Activated T-helper 1 cell treated with anti-CD3 and anti-CD28 coated beads, Interleukin-2, amount 50 U/mL, for 16 hours (primary cell): ENCODE measurements at places on chromosomes 11 and 22.

DNA sequence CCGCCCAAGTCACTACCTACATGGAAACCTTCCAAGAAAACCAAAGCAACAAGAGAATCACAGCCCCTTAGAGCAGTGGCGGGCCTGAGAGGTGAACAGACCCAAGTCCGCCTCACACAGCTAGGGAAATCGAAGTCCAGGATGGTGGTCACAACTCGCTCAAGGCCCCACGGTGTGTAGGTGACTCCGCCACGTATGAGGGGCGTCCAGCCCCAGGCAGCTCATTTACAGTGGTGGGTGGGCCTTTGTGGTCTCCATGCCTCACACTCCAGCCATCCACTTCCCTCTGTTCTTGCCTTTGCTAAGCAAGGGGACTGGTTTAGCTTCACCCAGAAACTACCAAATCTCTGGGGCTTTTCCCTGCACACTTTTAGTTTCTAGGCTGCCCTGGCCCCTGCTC is 9.7 kb upstream of the TCF20 start:
- no peak for DNase-seq

- no peak for DNase-seq
Observed at GRCh38 chr11:94740083-94741021, 27.8 kb upstream of the AMOTL1 start.

DNA sequence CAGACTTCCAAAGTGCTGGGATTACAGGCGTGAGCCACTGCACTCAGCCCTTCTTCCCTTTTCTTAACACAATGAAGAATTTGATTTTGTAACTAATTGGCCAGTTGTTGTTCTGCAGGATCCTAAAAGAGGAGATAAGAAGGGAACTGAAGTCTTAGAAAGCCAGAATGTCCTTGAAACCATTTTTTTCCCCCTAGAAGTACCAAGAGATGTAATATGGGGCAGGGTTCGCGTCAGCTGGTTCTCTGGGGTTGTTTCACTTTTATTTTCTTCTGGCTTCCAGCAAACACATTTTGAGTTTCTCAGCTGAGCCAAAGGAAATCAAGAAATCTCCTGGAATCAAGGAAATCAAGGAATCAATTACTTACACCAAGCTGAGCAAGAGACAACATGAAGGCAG is 7.6 kb upstream of the NUCB2 start:
- no peak for DNase-seq

DNA sequence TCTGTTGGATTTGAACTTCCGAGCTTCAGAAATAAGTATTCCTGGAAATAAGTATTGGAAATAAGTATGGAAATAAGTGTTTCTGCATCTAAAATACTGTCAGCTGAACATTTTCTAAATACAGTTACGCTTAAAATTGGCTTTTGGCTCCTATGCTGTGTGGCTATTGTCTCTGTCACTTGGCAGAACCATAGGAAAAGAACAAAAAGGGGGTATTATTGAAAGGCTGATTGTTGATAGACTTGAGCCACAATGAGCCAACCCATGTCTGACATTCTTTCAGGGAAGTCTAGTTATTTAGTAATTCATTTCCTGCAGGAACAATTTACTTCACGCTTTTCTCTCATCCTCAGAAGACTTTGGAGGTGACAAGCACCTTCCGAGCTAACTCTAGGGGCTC is 32.5 kb upstream of the LARGE1 start:
- DNase-seq: no peak

- no peak for DNase-seq
Observed at GRCh38 chr11:45926001-45926401, 3.5 kb downstream of the LARGE2 start.

DNA sequence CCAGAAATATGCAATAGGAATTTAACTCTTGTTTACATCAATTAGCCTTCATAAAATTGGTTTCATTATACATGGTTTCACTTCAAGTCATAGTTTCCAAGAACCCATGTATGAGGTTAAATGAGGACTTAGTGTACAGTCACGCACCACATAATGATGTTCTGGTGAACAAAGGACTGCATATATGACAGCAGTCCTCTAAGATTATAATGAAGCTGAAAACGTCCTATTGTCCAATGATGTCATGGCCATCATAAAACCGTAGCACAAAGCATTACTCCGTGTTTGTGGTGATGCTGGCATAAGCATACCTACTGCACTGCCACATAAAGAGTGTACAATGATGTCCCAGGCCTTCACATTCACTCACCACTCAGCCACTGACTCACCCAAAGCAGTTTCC is 31.1 kb downstream of the SMCO4 start:
- no peak for DNase-seq

DNA sequence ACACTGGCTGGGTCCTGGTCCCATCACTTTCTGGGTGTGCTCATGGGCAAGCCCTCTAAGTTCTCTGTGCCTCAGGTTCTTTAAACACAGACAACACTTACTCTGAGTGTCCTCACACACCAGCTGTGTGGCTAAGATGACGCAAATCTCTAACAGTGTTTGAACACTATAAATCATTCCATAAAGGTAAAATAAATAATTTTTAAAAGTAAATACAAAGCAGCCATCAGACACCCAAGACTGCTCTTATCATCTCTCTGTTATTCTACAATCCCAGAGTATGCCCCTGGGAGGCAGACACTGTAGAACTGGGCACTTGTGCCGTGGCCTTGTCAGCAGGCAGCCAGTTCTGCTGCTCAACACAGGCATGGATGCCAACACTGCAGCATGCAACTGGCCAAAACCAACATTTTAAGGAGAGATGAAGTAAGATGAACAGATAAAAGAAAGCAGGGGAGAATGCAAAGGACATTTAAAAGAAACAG is 56.8 kb downstream of the RPL27A start:
- no peak for DNase-seq

GRCh38 chr11:92698742-92699141 is 270.7 kb upstream of the MTNR1B start:
- DNase-seq: no peak

- DNase-seq: no peak
Observed at GRCh38 chr22:44402196-44403111, 89.7 kb upstream of the SHISAL1 start.

- no peak for DNase-seq
Observed at GRCh38 chr22:26168939-26169314, 335 bp upstream of the SEZ6L start.

DNA sequence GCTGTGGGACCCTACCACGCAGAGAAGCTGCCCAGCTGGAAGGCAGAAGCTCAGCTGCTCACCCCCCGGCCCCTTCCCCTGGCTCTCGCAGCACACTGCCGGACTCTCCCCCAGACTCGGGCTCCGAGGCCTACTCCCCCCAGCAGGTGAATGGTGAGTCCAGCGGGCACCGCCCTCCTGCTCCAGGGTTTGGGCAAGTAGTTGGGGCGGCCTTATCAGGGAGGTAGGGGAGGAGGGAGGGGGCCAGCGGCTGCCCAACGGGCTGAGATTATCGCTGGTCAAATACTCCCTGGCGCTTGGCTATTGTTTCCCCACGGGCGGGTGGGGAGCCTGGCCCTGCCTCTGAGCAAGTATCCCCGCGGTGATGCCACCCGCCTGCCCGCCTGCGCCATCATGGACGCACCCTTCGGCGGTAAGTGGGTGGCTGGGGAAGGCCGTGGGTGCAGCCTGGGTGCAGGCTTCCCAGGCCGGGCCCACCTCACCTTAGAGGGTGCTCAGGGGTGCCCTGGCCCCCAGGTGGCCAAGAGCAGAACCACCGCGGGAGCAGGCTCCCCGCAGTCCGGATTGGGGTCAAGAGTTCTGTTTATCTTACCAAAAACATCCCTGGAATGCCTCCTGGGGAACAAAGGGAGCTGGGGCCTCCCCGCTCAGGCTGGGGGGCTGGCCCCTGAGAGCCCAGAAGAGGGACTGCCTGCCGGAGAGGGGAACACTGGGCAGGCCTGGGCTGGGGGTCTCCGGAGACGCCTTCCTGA is 16.9 kb downstream of the MYRF start:
- DNase-seq: no peak

DNA sequence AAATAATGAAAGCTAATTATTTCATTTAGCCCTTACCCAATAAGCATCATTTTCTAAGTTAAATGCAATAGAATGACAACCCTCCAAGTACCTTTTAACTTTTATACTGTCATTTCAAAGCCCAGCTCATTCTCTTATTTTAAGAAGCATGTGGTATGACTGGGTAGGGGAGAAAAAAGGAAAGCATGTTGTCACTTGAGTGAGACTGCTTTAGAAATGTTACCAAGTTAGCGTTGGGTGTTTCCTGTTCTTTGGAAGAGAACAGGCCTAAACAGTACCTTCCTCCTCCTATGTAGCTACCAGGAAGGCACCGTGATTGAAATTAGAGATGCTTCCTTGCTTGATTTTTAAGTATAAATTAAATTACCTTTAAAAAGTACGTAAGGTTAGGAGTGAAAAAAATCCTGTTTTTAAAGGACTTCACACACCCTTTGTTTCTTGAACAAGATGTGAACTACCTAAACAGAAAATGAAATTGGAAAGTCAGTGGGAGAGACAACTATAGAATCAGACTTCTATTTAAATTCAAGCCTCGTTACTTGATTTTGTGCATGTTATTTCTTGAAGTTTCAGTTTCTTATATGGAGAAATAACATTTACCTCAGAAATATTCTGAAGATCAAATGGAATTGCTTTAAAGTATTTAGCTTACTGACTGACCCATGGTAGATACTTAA is 741 bp upstream of the CNTF start:
- no peak for DNase-seq

DNA sequence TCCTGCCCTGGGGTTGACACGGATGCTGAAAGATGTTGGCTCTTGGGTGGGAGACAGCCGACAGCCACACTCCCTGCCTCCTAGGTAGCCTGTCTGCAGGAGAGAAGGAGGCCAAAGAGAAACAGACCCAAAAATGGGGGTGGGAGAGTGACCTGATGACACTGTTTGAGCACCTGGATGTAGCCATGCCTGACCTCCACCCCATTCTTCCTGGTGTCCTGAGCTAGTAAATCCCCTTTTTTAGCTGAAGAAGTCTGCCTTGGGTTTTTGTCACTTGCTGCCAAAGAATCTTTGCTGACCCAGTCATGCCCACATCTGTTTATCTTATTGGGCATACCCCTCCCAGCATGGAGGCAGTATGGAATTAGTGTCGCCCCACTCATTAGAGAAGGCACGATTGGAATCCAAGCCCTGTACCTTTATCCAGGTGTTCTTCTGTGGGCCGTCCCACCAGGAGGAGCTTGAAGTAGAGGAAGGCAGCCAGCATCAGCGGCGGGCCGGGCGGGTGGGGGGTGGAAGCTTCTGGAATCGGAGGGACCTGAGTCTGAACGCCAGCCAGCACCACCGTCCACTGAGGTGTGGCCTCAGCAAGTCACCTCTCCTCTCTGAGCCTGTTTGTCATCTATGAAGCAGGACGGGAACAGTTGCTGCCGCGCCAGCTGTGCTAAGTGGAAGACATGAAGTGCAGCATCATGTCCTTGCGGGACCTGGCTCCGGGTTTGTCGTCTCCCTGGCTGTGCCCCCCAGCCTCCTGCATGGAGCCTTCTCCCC is 37.8 kb downstream of the IGHMBP2 start:
- DNase-seq: no peak

- no peak for DNase-seq
Observed at GRCh38 chr11:113202431-113202830, 112.0 kb upstream of the TTC12 start.

GRCh38 chr11:84549217-84549616 is 1077.9 kb downstream of the DLG2 start:
- no peak for DNase-seq

DNA sequence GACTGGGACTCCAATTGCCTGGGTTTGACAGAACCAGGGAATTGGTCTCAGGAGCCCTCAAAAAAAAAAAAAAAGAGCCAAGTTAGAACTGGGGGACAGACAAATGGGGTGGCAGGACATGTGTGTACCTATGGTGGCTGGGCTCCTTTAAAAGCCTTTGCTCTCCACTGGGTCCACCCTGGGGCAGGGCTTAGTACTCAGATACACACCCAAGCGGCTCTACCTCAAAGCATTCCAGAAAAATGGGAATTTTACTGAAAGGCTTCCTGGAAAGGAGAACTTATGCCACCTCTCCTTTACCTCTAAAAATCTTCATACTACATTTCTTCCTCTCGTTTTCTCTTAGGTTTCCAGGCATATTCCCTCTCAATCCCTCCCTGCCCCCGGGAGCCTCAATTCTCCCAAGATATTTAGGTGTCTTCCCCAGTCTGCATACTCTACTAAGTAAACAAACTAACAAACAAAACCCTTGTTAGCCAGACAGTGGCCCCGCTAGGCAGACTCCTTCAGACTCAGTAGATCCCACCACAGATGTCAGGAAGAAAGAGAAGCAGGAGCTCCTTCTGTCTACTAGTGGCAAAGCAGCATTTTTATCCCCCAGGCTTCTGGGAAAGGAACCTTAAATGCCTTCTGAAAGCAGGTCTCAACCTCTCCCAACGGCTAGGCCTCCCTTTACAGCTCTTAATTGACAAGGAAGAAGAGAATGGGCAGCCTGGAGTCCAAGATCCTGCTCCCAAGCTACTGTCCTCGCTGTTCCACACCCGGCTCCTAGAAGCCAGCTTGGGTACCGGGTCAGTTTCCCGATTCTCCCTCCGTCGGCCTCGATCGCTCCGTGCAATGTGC is 653 bp downstream of the PCSK7 start:
- no peak for DNase-seq

DNA sequence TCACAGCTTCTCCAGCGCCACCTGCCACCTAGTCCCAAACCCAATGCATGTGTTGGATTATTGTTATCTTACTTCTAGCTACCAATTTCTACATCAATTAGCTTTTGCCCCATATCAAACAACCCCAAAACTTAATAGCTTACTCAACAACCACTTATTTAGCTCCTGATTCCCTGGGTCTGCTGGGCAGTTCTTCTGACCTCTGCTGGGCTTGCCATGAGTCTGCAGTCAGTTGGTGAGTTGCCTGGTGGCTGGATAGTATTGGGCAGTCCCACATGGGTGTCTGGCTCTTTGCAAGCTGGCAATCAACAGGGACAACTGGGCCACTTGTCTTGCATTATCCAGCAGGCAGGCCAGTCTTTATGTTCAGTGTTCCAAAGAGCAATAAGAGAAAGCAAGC is 13.6 kb upstream of the MS4A15 start:
- no peak for DNase-seq

GRCh38 chr11:30594646-30595411 is 8.7 kb upstream of the MPPED2 start:
- no peak for DNase-seq

- DNase-seq: no peak
Observed at GRCh38 chr11:111541254-111542061, 938 bp downstream of the LAYN start.

GRCh38 chr11:17014321-17014832 is at the start of gene PLEKHA7:
Gene PLEKHA7 (minus strand): TSS chr11:17014414. CDS start chr11:17014401, 13 bp downstream.
- DNase-seq: no peak

- DNase-seq: no peak
Observed at GRCh38 chr11:71238941-71239340, 13.4 kb downstream of the SHANK2 start.
